ENCODE measurements at places on chromosomes 1 and 21.

- no peak for DNase-seq
These were observed 41.7 kb downstream of the UMODL1 start for GRCh38 chr21:42112857-42113256.

- no peak for DNase-seq
These were observed 13.8 kb upstream of the ZNF124 start for GRCh38 chr1:247185667-247186066.

DNA sequence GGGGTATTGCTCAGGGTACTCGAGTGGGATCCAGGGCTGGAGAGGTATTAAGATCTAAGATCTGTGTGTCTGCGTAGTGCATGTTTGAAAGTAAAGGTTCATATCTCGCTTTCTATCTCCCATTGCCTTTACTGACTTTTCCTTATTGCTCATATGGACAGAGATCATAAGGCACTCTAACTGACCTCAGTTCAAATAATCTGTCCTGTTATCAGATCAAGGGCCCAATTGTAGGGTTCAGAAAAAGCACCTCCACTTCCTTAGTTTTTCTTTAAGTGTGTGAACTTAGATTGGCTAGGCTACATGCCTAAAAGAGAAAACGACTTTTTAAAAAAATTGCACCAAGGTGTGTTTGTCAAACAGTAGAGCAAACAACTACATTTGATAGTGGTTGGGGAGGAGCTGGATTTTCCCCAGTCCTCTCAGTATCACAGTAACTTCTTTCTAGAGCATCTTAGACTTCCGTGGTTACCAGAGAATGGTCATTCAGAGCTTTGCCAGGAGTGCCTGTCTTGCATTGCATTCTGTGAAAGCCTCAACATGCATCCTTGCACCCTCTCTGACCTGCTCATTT lies 57.6 kb downstream of the LMO4 start:
- no peak for DNase-seq

DNA sequence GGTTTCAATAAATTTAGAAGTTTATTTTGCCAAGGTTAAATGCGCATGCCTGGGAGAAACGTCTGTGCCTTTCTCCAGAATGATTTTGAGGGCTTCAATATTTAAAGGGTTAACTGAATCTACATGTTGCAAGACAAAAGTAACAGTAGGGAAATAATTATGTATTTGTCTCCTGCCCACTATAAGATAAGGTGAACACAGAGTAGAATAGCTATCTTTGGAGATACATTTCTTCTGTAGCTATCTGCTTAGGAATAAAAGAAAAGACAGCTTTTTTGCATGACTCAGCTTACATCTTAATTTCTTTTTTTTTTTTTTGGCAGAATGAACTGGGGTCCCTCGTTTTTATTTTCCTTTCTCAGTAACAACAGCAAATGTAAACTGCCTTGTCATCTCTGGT lies 1351.6 kb downstream of the AMY1C start:
- DNase-seq, result peak; percentile 7

GRCh38 chr1:66327588-66327987 lies 206.4 kb upstream of the SGIP1 start:
- no peak for DNase-seq

- DNase-seq, result no peak
These were observed 18.7 kb upstream of the F5 start for GRCh38 chr1:169604781-169605560.

GRCh38 chr1:201125019-201125418 lies 2.0 kb downstream of the ASCL5 start:
- no peak for DNase-seq

DNA sequence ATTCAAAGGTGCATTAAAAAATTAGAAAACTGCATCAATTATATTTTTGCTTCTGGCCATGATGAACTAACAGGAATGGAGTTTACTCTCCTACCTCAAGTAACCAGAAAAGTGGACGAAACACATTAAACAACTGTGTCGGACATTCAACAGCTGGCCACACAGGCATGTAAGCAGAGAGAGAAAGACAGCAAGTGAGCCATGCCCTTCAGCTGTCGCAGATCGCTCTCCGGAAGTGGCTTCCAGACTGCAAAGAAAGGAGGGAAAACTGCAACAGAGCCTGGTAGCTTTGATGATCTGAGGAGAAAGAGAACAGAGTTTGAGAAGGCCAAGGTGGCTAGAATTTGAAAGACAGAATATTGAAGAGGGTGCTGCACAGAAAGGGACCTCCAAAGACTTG lies 557.2 kb downstream of the MATN1 start:
- DNase-seq, result peak; percentile 37

DNA sequence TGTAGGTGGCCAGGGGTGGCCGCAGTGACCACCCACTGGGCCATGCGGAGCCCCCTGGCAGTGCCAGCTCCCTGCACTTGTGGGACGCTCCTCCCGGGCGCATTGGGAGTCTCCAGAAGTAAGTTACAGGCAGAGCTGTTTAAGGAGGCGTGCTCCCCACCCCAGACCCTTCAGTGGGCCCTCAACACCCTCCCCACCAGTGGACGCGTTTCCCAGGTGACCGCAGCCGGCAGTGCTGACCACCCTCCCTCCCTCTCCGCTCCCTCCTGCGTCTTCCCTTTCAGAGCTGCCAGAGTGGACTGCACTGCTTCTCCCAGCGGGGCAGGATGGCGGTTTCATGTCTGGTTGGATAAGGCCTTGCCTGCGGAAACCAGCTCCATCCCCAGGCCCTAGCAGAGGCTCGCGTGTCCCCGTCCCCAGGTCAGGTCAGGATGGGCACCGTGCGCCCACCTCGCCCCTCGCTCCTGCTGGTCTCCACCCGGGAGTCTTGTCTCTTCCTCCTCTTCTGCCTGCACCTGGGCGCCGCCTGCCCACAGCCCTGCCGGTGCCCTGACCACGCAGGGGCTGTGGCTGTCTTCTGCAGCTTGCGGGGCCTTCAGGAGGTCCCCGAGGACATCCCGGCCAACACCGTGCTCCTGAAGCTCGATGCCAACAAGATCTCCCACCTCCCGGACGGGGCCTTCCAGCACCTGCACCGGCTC lies 1.1 kb downstream of the LRRC3 start:
- no peak for DNase-seq

GRCh38 chr1:6034750-6035096 lies 11.0 kb upstream of the KCNAB2 start:
- DNase-seq, result no peak

DNA sequence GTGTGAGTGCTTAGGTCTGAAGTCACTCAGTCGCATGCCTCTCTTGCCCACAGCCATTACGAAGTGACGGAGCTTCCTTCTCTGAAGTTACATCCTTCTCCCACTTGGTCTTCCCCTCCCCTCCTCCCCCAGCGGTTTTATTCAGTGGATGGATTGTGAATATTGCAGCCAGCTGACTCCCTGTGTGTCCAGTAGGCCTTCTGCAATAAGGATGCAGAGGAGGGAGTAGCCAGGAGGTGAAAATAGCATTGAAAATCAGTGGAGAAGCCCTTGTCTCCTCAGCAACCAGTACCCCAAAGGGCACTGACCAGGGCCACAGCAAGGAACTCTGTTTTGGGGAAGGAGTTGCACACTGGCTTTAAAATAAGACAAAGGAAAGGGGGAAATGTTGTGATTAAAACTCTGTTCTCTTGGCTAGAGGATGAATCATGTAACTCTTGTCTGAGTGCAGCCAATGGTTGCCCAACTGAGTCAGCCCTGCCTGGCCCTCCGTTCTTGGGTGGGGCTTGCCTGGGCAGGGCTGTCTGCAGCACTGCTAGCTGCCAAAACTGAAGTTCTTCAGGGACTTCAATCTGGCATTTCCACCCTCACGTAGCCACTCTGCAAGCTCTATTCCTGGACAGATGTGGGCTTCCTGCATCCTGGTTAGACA lies 4.3 kb downstream of the S100A10 start:
- DNase-seq, result no peak

DNA sequence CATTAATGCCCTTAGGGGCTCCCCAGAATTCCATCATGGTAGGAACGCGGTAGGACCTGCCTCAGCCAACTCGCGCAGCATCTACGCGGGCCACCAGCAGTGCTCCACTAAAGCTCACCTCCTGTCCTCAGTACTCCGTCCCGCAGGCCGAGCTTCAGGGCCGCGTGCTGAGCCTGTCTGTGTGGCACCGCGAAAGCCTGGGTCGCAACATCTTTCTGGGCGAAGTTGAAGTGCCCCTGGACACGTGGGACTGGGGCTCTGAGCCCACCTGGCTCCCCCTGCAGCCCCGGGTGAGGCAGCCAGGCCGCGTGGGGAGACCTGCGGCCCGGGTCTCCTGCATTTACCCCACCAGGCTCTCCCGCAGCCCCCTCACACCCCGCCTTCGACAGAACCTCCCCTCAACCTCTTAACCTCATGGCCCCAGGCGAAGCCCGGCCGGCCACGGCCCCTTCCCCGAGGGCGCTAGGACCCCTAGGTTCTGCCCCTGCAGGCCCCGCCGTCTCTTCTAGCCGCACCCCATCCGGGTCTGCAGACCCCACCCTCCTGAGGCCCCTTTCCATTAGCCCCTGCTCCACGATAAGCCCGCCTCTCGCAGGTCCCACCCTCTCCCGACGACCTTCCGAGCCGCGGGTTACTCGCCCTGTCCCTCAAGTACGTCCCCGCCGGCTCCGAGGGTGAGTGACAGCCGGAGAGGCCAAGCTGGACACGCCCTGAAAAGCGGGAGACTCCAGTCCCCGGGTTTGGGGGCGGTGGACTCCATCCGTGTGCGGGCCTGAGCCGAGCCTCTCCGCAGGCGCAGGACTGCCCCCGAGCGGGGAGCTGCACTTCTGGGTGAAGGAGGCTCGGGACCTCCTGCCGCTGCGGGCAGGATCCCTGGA lies 9.1 kb downstream of the SYTL1 start:
- DNase-seq, result no peak

- DNase-seq, result no peak
These were observed 582 bp downstream of the SLC37A1 start for GRCh38 chr21:42513985-42514882.

- no peak for DNase-seq
These were observed 15.6 kb upstream of the ECE1 start for GRCh38 chr1:21305900-21306189.

- peak; percentile 51 for DNase-seq
These were observed 26.7 kb upstream of the RBM15 start for GRCh38 chr1:110312188-110313121.

GRCh38 chr1:90187323-90187585 lies 192.3 kb downstream of the ZNF326 start:
- no peak for DNase-seq

DNA sequence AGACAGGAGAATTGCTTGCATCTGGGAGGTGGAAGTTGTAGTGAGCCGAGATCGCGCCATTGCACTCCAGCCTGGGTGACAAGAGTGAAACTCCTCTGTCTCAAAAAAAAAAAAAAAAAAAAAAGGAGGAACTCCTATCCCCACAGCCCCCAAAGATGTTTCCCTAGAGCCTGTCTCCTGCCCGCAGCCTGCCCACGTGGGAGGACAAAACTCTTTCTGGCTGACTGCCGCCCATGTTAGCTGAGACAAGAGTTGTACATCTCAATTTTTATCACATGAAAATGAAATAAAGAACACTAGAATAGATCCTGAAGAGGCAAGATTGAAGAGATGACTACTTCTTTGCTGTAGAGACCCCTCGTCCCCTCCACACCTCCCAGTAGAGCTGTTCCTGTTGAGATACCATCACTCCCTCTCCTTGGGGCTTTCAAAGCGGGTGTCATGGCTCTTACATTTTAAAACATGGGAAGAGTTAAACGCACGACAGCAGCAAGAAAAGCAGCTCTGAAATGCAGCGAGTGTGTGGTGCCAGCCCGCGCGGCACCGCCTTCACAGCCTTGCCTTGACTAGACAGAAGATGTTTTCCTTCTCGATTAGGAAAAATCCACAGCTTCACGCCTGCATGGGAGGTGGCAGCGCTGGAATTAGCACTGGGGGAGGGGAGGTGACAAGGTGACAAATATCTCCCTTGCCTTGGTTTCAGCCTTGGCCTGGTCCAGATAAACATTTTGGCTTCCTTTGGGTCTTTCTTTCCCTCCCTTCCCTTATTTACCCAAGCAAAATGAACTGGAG lies 253.4 kb upstream of the CSF3R start:
- no peak for DNase-seq

DNA sequence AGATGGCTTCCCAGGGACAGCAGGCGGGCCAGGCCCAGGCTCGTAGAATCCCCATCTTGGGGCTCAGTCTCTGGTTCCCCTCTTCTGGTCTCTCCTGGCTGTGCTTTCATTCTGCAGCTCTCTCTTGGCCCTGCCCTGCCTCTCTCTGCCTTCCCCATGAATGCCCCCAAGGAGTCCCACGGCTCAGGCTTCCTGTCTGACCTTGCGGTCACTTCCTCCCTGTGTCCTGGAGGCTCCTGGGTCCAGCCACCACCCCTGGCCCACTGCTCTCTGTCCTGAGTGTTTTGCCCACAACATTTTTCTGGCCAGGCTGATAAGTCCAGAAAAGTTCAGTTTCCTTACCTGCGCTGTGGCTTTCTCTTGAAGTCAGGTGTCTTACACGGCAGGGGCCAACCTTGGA lies 29.1 kb downstream of the PIGP start:
- DNase-seq, result no peak

- no peak for DNase-seq
These were observed 49.0 kb downstream of the TPR start for GRCh38 chr1:186326009-186326408.

DNA sequence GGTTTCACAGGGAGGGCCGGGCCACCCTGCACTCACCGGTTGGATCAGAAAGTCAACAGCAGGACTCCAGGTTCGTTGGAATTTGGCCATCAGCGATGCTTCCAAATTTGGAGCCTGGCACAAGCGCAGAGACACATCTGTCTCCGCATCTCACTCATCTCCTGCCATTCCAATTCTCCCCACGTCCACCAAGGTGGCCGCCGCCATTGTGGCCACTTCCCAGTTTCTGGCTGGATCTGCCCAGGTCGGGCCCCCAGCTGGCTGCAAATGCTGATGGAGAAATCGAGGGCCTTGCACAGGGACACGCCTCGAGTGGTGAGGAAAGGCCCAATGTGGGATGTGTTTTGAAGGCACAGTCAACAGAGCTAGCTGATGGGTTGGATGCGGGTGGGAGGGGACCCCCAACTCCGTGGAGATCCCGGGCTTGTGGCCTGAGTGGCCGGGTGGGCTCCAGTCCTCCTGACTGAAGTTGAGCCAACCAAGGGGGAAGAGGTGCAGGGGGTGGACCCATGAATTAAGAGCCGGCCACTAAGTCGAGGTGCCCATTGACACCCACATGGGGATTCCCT lies 102.7 kb downstream of the CRYAA start:
- no peak for DNase-seq

- no peak for DNase-seq
These were observed 52.7 kb upstream of the GPR153 start for GRCh38 chr1:6313393-6314200.

DNA sequence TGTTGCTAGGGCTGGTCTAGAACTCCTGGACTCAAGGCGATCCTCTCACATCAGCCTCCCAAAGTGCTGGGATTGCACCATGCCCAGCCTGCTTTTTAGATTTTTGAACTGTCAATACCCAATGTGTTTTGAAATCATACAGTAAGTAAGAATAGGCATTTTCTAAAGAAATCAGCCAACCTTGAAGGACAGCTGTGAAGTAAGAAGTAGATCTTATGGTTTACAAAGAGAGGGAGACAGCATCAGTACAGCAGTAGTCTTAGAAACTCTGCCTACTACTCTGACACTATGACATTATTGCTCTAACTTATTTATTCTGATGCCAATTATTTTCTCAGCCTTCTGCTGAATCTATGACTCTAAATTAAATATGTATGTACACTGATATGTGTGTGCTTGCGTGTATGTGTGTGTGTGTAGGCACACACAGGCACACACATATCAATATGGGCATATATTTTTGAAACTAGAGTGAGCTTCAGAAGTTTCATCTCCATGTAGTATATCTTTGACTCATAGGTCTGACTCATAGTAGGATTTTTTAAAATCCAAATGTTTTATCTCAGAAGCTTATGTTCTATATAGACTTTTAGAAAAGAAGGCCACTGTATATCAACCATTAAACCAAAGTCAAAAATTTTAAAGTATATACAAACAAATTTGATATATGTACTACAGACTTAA lies 140.4 kb downstream of the COL24A1 start:
- no peak for DNase-seq
